Hippocampal formation (tissue), 2 donors: ENCODE measurements at places on chromosomes 5 and 9.

- no peak for DNase-seq
Observed at GRCh38 chr5:29263915-29264351, 1929.6 kb upstream of the CDH6 start.

DNA sequence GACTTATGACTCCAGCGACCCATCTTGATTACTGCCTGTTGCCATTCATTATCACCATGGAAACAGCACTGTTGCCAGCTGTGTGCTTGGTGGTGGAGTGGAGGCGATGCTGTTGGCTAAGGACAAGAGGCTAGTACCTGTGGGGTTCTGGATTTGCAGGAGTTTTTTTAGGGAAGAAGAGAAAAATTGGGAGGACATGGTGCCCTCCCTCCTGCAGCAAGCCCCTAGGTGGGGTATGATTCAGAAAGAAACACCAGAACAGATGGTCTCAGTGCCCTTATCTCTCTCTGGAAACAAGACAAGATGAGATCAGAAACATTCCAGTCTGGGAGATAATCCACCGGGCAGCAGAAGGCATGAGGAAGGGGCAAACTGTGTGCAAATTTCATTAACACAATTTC lies 87.8 kb upstream of the TLR4 start:
- no peak for DNase-seq

DNA sequence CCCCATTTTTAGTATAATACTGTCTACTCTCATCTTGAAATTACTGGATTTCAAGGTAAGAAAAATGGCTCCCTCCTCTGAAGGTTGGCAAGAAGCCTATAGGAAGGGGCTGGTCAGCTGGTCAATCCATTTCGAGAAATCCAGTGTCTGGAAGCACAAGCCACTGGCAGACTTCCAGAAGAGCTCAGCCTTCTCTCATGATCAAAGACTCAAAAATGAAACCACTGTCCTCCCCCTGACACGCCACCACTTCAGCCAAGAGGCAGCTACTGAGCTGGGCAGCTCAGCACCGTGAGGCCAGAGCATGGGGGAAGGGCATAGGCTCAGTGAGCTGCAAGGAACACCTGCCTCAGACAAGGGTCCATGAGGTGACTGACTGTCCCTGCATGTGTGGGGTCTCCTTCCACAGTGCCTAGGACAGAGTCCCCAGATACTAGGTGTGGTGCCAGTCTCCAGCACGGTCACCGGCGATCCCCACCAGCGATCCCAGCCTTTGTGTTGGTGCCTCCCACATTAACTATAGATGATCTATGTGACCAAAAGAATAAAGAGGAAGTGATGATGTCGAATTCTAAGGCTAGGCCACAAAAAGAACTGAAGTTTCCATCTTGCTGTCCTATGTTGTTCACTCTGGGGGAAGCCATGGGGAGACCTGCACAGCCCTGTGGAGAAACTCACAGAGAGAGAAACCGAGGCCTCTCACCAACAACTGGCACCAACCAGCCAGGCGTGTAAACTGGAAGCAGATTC lies 100.1 kb upstream of the LRRTM2 start:
- DNase-seq, result peak; percentile 44

DNA sequence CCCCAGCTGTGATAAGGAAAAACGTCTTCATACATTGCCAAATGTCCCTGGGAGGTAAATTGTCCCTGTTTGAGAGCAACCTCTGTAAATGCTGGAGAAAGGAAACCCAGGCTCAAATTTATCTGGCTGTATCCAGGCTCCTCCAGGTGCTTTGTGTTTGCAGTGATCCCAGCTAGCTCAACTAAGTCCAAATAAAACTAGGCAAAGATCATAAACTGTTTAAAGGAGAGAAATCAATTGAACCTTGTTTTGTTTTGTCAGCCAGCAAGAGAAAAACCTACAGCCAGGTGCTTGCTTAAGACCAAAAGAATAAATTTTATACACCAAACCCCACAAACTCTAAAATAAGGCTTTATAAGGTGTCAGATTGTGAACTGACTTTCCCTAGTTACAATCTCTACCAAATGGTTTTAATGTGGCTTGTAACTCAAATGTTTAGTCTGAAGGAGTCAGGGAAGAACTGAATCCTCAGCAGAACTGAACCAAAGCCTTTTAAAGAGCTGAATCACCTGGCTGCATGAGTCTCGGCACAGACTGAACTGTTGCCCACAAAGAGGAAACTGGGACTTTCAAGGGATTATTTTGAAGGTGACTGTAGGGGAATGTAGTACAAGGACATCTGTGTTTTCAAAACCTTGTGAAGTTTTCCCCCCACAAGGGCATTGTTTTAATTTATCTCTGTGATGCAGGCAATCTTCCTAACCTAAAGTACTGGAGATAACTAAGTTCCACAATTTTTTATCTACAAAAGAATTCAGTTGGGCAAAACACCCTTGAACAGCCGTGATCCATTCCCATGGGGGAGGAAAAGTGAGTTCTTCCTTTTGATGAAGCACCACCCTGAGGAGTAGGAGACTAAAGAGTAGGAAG lies 201.7 kb upstream of the TARS1 start:
- no peak for DNase-seq

DNA sequence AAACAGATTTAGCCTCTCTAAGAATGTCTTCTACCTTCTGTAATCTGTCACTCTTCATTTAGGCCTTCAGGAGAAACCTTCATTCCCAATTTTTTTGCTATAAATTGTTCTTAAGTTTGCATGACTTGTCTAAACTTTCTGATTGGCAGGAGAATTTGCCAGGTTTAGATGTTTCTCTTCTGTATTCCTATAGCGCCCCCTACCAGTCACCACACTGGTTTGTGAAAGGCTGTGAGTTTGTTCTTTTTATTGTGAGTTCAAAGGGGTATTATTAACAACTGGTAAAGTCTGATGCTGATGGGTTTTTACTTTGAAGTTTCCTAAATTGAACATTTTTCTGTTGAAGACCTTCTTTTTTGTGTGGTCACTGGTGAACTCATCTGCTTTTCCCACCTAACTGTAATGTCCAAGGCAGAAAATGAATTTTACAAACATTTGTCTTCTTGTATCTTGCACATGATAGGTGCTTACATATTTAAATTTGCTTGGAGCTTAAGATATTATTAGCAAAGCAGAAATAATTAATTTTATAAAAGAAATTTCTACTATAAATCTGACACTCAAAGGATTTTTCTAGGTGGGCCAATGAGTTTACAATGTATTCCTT lies 18.4 kb upstream of the F2RL2 start:
- peak; percentile 2 for DNase-seq

GRCh38 chr5:88396751-88397281 lies 128.2 kb upstream of the TMEM161B start:
- peak; percentile 31 for DNase-seq

DNA sequence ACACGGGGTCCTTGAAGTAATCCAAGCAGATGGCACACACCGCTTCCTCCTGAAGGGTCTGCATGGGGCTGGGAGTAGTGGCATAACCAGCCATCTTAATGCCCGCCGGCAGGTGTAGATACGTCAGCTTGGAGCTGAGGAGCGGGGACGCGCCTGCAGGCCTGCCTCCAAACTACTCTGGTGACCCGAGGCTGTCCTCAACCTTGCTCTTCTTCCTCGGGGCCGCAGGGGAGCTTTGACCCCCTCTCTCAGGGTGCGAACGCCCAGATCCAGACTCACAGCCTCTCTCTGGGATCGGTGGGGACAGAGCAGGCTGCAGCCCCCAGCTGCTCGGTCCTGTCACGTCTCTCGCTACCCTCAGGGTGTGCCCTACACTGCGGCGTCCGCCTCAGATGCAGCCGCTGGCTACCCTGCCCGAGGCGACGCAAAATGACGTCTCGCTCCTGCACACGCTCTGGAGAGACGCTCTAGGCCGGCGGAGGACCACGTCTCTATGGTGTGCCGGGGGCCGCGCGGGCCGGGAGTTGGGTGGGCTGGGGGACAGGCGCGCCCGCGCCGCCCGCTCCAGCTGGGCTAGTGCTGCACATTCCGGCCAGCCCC lies at the start of gene TRIM52:
Gene TRIM52, minus strand, starts transcription at position 424 of the 600 bp plus-strand sequence. Its CDS starts 330 bp downstream, at position 94.
- no peak for DNase-seq

DNA sequence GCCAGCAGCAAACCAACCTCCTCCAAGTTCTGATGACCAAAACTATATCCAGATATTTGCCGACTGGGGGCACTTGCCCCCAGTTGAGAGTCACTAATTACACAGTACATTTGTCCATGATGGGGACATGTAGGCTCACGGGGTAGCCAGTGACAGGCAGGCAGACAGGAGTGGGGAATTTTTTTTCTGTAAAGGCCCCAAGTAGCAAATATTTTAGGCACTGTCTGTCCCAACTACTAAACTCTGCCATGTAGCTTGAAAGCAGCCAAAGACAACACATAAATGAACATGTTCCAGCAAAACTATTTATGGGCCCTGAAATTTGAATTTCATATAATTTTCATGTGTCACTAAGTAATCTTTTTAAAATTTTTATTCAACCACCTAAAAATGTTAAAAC lies 80.7 kb downstream of the GRIA1 start:
- no peak for DNase-seq

- no peak for DNase-seq
Observed at GRCh38 chr9:16705111-16705604, 165.3 kb downstream of the BNC2 start.

DNA sequence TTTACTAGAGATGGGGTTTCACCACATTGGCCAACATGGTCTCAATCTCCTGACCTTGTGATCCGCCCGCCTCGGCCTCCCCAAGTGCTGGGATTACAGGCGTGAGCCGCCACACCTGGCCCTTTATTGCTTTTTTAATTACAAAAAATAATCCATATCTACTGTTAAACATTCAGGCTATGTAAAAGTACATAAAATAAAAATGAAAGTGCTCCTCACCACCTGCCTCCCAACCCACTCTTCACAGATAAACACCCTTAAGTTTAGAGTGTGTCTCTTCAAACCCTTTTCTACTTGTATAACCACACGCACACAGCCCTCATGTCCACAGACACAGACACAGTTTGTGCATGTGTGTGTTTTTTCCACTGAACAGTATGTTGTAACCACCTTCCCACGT lies 16.7 kb downstream of the TSC1 start:
- no peak for DNase-seq

- DNase-seq, result no peak
Observed at GRCh38 chr9:26157411-26157810, 479.2 kb upstream of the TUSC1 start.
